Mammary epithelial cell (primary cell): ENCODE measurements at places on chromosomes 6 and 20. TPM values are rescaled to one million over a fixed set of nuclear protein-coding genes. Genes with fewer than 3 reads are reported as not detected.

MEI4 gene
- total RNA-seq: not detected

GRCh38 chr6:118735320-118735719 lies 83.9 kb upstream of the CEP85L start:
- DNase-seq: no peak

CD109 gene
- total RNA-seq: 82.5 and 82.6 TPM in 2 replicates

DNA sequence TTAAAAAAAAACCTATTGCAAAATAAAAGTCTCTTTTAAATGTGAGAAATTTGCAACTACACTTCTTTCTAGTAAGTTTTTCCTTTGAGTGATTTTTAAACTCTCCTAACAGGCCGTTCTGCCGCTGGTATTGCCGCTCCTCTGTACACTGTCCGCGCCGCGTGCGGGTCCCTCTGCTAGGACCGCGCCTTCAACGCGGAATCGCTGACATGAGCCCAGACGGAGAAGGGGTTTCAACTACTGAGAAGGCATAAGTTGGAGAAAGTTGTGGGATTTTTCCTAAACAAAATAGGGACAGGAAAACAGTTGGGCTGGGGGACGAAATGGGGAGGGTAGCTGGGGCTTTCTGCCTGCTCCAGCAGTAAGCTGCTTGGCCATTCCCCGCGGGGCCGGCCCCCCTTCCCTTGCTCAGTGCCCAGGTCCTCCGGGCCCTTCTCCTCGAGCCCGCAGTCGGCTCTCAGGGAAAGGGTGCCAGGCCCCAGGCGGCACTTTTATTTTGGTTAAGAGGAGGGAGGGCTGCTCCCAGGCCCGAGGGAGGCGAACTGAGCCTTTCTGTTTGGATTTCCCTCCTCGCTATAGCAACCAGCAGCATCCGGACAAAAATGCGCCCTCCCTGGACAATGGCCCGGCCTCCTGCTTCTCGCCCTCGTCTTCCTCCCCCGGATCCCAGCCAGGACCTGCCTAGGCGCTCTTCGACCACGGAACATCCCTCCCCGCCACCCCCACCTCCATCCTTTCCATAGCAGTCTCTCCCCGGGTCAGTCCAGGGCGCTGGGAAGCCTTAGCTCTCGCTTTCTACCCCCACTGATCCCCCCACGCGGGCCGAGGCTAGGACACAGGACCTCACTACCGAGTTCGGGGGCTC lies 6.8 kb upstream of the POU3F2 start:
- no peak for DNase-seq

SEMG1 gene
- total RNA-seq: not detected

DNA sequence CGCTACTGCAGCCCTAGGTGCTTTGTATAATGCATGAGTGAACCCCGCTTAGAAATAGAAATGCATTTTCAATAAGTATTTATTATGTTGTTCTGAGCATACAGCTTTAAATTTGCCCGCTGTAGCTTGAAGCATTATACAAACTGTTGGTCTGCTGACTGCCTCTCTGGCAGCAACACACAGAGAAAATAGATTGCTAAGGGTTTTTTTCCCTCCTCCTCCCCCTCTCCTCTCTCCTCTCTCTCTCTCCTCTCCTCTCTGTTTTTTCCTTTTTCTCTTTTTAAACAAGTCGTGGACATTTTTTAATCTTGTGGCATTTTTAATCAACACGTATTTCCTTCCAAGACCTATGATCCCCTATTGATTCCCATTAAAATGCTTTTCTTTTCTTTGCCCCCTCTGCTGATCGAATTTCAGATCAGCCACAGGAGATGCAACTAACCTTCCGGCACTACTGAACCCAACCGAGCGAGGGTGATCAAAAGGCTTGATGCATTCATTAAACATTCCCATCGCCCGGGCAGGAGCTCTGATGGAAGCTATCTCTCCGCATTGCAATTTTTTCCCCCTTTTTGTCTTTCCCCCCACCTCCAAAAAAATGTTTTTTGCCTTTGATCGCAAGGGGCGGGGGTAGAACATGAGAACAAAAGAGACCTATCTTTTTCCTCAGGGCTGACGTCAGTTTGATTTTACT lies 90.7 kb upstream of the ARID1B start:
- DNase-seq: peak; percentile 62
